ENCODE measurements at places on chromosomes 13 and 19.

GRCh38 chr13:34347784-34348573 is 530.0 kb downstream of the RFC3 start:
- no peak for DNase-seq

- no peak for DNase-seq
Measured at GRCh38 chr13:99743094-99743493, 228.5 kb downstream of the ZIC5 start.

- no peak for DNase-seq
Measured at GRCh38 chr13:45592758-45593157, 22.8 kb downstream of the ERICH6B start.

GRCh38 chr19:18833141-18833476 is 1.4 kb downstream of the UPF1 start:
- no peak for DNase-seq

DNA sequence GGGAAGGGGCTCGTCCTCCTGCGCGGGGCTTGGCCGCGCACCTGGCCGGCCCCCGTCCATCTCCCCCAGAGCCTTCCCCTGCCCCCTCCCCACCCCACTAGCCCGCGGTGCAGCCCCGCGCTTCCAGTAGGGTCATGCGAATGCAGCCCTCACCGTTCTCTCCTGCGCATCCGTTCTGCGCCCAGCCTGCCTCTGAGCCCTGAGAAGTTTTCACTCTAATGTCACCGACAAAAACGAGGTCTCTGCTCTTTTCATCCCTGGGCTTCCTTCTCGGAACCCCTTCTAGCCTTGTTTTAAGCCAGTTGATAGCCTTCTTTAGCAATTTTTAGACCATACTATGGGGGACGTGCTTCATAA is 97.4 kb downstream of the ATP8A2 start:
- DNase-seq = no peak

DNA sequence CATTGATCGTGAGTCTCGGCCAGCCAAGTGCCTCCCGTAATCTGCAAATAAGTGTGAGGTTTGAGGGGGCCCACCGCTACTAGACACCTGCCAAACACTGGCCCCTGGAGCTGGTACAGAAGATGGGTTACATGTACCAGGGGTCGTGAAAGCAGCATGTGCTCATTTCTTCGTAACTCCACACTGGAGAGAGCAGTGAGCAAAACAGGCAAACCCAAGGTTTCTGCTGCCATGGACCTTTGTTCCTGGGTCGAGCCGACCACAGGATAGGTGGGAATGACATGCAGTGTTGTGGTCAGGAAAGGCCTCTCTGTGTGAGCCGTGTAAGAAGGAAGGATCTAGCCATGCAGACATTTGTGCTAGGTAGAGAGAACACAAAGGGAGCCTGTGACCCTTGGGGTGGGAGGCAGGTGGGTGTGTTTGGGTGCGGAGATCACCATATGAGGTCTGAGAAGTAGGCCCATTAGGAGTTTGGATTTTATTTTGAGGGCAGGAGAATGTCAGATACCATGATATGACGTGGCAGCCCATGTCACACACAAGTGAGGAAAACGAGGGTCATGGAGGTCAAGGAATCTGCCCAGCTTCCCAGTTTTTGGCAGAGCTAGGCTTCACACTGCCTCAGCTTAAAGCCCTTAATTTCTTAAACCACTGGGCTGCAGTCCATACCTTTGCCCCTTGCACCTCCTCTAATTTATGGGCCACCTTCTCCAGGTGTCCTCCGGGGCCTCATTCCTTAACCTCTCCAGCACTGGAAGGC is 919 bp downstream of the GTF3A start:
- DNase-seq = no peak

GRCh38 chr19:15074371-15074770 is 7.6 kb upstream of the OR1I1 start:
- no peak for DNase-seq

DNA sequence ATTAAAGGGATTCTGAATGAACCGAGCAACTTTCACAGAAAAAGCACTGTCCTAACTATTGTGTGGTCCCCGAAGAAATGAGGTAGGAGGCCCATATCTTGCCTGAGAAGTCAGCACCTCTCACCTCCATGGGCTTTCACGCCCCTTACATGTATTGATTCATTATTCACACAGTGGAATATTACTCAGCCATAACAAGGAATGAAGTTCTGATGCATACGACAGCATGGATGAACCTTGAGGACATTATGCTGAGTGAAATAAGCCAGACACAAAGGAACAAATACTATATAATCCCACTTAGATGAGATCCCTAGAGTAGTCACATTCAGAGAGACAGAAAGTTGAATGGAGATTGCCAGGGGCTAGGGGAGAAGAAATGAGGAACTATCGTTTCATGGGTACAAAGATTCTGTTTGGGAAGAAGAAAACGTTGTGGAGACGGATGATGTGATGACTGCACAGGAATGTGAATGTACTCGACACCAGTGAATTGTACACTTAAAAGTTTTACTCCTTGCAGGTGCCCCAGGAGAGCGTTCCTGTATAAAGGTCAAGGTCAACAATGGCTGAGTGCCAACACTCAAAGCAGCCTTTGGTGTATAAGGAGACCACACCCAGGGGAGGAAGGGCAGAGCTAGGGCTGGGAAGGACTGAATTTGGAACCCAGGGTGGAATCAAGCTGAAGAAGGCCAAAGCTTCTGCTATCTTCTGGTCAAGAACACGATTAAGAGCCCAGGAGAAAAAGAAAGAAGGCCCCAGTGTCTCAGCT is 22.5 kb downstream of the ZIC5 start:
- no peak for DNase-seq

- no peak for DNase-seq
Measured at GRCh38 chr13:100347968-100348367, 240.6 kb downstream of the GGACT start.

DNA sequence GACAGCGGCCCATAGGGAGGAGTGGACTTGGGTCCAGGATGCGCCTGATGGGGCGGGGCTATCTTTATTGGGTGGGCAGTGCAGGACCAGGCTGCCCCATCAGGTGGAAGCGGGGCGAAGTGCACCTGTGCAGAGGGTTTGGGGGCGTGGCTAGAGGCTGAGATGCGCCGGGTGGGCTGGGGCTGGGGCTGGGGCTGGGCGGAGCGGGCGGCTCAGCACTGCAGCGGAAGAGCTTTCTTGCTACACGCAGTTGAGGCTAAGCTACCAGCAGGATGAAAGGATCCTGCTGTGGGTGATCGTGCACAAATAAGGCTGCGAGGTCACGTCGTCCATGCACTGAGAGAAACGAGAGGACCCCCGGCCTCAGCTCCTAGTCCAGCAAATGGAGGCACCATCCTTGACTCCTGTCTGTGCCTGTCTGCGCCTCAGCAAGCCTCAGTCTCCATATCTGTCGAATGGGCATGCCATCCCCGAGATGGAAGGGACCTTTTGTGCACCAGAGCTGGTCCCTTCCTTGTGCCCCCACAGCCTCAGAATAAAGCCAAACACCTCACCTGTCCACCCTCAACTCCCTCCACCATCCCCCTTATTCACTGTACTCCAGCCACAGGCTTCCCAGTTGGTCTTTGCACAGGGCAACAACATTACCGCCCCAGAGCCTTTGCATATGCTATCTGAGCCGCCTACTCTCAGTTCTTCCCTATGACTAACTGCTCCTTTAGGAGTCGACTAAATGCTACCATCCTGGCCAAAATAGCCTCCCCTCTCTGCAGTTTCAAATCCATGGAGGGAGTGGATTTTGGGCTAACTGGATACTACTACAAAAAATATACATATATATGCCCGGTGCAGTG is 21.0 kb upstream of the HOMER3 start:
- no peak for DNase-seq

DNA sequence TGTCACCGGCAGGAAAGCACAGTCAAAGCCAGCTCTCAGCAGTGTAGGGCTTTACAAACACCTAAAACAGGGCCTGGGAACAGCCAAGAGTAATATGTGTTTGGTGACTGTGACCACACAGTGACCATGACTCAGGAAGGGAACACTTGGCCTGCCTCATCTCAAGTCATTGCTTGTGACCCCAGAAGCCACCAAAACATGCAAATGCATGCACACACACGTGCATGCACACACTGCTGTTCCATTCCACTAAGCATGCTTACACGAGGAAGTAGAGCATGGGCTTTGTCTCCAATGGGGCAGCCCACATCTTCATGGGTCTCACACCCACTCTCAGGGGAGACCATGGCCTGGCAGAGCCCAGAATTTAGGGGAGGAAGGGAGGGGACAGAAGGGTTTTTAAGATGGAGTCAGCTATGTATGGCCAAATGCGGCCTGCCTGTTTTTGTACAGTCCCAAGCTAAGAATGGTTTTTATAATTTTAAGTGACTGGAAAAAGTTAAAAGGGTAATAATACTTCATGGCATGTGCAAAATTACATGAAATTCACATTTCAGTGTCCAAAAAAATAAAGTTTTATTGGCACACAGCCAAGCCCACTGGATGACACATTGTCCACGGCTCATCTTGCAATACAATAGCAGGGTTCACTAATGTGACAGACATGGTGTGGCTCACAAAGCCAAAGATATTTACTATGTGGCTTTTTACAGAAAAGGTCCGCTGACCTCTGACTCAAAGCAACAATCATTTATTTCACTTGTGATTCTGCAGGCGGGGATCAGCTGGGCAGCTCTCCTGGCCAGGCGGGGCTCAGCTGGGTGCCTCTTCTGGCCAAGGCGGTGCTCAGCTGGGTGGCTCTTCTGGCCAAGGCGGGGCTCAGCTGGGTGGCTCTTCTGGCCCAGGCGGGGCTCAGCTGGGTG is 17.3 kb downstream of the ZFR2 start:
- no peak for DNase-seq

DNA sequence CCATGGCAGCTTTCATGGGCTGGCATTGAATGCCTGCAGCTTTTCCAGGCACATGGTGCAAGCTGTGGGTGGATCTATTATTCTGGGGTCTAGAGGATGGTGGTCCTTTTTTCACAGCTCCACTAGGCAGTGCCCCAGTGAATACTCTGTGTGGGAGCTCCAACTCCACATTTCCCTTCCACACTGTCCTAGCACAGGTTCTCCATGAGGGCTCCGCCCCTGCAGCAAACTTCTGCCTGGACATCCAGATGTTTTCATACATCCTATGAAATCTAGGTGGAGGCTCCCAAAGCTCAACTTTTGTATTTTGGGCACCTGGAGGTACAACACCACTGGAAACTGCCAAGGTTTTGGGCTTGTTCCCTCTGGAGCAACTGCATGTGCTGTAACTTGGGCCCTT is 450.6 kb downstream of the LMO7 start:
- DNase-seq = no peak

DNA sequence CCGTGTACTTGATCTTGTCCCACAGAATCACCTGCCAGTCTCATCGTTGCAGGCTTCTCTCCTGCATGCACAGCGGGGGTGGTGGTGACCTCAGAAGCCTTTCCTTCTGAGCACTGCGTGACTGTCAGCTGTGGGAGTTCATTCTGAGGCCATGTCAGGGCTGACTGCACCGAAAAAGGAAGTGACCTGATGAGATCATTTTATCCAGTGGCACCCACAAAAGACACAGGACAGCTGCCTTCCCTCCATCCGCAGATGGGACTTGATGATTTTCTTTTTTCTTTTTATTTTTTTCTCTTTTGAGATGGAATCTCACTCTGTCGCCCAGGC is 89.7 kb downstream of the RAB20 start:
- no peak for DNase-seq

- DNase-seq = no peak
Measured at GRCh38 chr19:29677001-29677817, 11.9 kb downstream of the PLEKHF1 start.

DNA sequence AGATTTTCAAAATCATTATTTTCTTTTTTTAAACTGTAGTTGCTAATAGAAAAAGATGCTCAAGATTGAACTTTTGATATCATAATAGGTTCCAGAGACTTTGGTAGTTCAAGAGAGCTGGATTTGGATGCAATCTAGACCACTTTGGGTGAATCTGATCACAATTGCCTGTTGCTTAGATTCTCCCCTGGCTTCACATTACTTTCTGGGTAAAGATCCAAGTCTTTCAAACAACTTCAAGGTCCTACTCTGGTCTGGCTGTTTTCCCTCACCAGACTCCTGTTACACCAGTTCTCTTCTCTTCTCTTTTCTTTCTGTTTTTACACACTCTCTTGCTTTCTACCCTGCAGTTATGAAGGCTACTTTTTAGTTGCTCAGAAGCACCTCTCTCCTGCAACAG is 7.4 kb upstream of the SPRY2 start:
- no peak for DNase-seq

DNA sequence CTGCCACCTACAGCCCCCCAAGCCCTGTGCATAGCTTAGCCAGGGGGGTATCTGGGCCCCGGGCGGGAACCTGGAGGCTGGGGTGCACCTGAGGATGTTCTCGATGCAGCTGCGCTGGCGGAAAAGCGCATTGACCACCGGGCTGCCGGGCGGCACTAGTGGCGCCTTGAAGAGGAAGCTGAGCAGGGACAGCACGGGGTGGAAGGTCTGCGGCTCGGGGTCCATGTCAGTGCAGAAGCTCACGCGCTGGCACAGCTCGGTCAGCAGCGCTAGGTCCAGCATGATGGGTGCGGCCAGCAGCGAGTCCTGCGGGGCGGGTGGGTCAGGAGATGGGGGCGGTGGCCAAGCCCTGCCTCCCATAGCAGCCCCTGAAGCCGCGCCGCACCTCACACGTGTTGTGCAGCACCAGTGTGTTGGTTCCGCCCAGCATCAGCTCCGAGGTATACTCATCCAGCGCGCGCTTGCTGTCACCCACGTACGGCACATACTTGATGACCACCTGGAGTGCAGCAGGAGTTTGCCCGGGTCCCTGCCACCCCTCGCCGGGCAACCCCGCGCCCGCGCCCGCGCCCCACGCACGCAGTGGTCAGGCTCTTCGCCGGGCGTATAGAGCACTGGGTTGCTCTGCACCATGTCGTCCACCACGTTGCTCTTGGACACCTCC is 2.6 kb downstream of the ISYNA1 start:
- DNase-seq = no peak

GRCh38 chr13:111873676-111874178 is 193.2 kb upstream of the SOX1 start:
- no peak for DNase-seq

DNA sequence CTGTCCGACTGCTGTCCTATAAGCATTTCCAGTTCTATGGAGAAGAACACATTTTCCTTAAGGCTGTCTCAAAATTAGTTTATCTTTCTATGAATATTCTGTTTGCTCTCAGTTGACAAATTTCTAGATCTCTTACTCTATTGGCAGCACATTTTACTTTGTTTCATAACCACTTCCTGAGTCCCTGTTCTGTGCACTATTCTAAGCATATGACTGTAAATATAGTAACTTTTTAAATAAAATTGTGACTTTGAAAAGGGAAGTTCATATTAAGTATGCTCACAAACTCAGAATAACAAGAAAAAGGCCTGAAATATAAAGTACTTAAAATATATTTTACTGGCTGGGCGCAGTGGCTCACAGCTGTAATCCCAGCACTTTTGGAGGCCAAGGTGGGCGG is 56.5 kb upstream of the HTR2A start:
- DNase-seq = no peak

- DNase-seq = no peak
Measured at GRCh38 chr19:17121736-17122293, 46.2 kb downstream of the MYO9B start.

DNA sequence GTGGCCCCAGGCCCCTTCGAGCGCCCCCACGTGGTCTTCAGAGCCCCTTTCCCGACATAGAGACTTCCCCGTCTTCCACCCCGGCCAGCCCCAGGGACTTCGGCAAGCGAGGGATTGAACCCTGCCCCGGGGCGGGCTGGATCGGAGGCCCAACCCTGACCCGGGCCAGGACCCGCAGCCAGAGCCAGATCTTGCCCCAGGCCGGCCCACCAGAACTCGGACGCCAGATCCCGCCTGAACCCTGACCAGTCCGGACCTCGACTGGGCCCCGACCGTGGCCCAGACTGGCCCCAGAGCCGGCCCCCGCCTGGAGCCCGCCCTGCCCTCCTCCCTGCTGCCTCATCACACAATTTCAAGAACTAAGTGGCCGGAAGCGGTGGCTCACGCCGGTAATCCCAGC is 253 bp upstream of the TPTE2 start:
- DNase-seq = no peak

All from stimulated activated CD4-positive, alpha-beta T cell treated with anti-CD3 and anti-CD28 coated beads, TNF-alpha, amount 100 ng/mL, for 48 hours (primary cell).